ENCODE measurements at places on chromosomes 1 and 21. TPM values are rescaled to one million over a fixed set of nuclear protein-coding genes. Genes with fewer than 3 reads are reported as not detected.

The DCDC2B gene
- not detected for total RNA-seq

The DISP1 gene
- total RNA-seq = 8.1 TPM

The CORT gene
- not detected for total RNA-seq

The SLC1A7 gene
- not detected for total RNA-seq

The BARHL2 gene
- total RNA-seq = not detected

The ZDHHC18 gene
- total RNA-seq = 41.2 TPM

Data from M059J (cell line).